NCI-H460 (cell line): ENCODE measurements at places on chromosomes 4 and X.

DNA sequence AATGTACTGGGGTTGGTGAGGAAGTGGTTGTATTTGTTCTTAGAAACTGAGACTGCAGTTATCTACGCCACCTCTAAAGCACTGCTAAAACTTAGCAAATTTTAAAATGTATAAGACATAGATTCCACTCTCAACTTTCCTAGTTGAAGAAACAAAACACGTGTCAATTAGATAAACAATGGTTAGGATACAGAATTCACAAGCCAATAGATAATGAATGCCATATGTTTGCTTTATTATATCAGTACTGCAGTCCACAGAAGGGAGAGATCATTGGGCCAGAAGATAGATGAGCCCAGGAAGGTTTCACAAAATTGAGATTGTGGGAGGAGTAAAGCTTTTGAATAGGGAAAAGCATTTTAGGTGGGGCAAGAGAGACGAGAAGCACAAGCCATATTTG, 14.3 kb downstream of the TMEM33 start:
- DNase-seq, result no peak

DNA sequence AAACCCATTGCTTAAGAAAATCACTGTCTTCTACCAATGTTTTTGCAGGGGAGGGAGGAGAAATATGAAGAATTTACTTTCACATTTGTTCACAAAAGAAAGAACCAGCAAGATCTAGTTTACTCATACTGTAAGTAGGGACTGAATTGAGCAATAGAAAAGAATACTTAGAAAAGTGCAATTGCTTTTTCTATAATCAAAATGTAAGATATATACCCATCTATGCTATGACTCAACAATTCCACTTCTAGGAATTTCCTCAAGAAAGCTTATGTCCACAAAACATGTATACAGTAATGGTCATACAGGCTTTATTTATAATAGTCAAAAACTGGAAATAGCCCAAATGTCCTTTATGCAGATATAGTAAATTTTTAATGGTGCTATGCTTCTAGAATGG, 196.4 kb downstream of the LRBA start:
- DNase-seq, result no peak

GRCh38 chrX:147403040-147403439, 508.7 kb upstream of the FMR1 start:
- DNase-seq, result no peak

GRCh38 chr4:7144374-7145290, 47.7 kb upstream of the SORCS2 start:
- no peak for DNase-seq
